ENCODE measurements at places on chromosomes 3 and 15.

DNA sequence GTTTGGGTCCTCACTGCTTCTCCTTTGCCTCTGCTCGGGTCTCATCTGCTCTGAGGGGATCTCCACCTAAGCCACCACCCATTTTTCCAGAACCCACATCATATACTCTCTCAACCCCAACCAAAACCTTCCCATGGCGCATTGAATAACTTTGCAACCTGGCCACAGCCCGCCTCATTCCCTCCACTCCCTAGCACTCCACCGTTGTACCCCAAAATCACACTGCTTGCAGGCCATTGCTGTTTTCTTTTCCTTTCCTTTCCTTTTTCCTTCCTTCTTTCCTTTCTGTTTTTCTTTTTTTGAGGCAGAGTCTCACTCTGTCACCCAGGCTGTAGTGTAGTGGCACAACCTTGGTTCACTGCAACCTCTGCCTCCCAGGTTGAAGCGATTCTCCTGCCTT, 3.1 kb upstream of the VPS18 start:
- no peak for DNase-seq

DNA sequence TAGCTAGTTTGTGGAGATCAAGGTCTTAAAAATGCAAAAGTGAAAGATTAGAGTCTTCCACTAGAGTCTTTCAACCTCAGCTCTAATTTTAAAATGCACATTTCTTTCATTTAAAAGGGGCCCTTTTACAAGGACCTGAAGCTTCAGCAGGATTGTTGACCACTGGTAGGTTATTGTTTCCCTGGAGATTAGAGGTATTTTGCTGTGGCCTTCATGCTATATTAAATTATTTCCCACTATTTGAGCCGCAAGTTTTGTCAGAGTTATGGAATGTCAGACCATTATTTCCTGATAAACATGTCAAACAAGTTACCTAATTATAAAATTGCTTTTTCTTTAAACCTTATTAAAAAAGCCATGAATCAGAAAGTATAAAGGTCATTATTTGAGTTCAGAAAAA, 103.1 kb upstream of the CCNL1 start:
- DNase-seq, result no peak

GRCh38 chr3:126519506-126520455, 2.2 kb upstream of the UROC1 start:
- DNase-seq, result no peak

- DNase-seq, result no peak
Observed at GRCh38 chr3:61378311-61378710, 127.1 kb upstream of the FHIT start.

DNA sequence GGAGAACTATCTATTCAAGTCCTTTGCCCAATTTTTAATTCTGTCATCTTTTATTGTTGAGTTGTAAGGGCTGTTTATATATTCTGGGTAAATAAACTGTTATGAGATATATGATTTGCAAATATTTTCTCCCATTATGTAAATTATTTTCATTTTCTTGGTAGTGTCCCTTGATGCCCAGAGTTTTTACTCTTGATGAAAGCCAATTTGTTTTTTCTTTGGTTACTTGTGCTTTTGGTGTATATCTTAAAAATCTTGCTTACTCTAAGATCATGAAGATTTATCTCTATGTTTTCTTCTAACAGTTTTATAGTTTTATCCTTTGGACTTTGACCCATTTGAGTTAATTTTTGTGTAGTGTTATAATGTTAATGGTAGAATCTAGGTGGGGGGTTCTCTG, 44.5 kb downstream of the TIMP4 start:
- no peak for DNase-seq

GRCh38 chr3:31621314-31621713, 88.6 kb downstream of the STT3B start:
- DNase-seq, result no peak

GRCh38 chr3:98890965-98891910, 10.3 kb downstream of the DCBLD2 start:
- no peak for DNase-seq

DNA sequence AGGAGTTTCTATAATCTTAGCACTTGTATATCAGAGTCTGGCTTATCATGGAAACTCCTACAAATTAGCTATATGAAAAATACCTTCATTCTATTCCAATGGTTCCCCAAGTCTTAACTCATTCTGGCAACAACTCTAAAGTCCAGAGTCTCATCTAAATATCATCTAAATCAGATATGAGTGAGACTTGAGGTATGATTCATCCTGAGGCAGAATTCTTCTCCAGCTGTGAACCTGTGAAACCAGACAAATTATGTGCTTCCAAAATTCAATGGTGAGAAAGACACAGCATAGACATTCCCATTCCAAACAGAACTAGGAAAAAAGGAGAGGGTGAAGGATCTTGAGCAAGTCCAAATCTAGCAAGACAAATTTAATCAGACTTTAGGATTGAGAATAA, 138.8 kb downstream of the THRB start:
- no peak for DNase-seq

GRCh38 chr15:57343048-57343447, 33.3 kb upstream of the CGNL1 start:
- DNase-seq, result no peak

- DNase-seq, result no peak
Observed at GRCh38 chr3:27133060-27133459, 236.1 kb downstream of the NEK10 start.

DNA sequence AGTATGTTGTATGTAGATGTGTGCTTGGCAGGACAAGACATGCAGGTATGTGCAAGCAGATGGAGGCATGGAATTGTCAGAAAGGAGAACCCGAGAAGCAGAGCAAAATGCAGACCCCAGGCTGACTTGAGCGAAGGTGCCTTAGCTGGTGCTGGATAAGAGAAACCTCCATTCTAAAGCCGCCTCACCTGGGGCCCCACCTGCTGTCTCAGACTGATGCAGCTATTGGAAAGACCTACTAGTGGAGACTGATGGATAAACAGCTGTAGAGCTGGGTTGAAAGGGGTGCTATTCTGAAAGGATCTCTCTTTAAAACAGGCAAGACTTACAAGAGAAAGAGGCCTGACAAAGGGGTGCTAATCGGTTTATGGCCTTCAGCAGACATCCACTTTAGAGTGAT, 86.2 kb downstream of the EPHB1 start:
- DNase-seq, result no peak

DNA sequence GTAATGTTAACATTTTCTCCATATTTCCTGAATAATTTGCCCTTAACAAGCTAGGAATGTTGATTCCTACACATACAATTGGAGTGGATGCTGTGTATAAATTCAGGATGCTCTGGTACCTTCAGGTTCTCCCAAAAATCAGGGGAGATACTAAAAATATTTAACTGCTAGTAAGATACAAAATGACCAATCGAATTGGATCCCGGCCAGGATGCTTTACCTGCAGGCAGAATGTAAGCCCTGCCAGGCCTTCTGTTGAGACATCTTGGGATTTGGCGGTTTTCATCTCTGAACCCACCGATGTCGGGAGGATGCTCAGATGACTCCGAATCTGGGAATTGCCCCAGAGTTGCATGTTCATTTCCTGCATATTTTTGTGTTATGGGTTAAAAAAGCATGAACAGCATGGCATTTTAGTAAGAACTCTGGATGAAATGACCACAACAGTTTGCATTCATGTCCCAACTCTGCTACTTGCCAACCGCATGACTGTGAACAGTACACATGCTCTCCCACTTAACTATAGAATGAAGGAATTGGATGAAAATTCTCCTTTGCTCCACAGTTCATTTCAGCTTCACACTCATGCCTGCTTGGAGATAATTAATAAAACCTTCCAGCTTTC, 241.4 kb upstream of the TBL1XR1 start:
- no peak for DNase-seq

DNA sequence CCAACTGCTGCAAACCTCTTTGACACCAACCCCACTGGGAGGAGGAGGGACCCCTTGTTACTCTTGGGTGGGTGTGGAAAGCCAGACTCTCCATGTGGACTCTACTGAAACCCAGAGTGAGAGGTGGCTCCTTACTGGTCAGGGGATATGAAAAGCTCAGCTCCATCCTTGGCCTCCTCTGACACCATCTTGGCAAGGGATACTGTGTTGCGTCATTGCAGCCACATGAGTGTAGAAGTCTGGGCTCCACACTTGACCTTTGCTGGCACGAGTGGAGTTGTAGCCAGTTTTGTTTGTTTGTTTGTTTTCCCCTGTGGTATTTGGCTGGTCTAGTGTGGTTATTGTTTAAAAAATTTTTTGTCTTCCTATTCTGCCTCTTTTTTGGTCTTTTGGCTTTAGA, 289.1 kb downstream of the GAP43 start:
- DNase-seq, result no peak

- no peak for DNase-seq
Observed at GRCh38 chr3:134143828-134144401, 106.7 kb downstream of the RYK start.

- no peak for DNase-seq
Observed at GRCh38 chr3:152772674-152773225, 62.2 kb upstream of the P2RY1 start.

DNA sequence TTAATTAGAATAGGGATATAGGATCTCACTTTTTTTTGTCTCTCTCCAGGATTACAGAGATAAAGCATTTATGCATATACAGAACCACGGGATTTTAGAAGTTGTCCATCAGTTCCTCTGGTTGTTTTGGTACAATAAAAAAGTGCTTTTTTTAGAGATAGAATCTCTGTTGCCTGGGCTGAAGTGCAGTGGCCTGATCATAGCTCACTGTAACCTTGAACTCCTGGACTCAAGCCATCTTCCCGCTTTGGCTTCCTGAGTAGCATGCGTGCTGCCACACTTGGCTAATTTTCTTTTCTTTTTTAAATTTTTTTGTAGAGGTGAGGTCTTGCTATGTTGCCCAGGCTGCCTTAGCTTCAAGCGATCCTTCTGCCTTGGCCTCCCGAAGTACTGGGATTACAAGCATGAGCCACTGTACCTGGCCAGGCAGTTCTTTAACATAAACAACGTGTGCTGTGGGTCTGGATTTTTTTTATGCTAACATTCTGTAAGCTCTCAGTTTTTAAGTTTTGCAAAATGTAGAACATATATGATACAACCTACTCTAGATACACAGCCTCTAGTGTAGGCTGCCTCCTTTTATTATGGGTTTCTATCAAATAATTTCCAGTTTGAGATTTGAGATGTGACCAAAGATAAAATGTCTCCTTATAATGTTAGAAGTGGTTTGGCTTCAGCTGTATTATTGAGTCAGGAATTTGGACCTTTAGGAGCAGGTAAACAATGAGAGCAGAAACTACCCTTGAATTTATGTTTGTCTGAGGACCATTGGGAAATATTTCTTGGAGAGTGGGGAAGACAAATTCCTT, 57.4 kb upstream of the ULK4 start:
- no peak for DNase-seq

DNA sequence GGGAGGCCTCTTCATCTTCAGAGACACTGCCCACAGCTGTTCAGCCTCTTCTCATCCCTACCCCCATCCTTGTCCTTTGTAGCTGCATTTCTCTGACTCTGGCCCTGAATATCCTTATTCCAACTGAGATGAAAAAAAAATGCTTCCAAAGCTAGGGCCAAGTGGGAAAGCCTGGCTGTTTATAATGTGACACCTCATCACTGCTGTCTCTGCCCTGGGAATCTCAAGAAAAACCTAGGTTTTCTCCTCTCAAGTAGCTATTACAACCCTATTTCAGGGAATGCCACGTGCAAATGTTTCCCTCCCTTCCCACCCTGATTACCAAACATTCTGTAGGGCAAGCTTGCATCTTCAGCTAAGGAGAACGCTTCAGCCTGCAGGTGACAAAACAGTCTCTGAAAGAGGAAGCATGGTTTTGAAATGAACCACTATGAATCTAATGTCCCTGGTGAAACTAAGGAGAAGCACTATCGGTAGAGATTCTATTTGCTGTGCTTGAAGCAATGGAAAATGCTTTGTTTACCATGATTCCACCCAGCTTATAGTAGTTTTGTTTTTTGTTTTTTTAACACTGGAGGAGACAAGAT, 65.4 kb downstream of the USF3 start:
- no peak for DNase-seq

DNA sequence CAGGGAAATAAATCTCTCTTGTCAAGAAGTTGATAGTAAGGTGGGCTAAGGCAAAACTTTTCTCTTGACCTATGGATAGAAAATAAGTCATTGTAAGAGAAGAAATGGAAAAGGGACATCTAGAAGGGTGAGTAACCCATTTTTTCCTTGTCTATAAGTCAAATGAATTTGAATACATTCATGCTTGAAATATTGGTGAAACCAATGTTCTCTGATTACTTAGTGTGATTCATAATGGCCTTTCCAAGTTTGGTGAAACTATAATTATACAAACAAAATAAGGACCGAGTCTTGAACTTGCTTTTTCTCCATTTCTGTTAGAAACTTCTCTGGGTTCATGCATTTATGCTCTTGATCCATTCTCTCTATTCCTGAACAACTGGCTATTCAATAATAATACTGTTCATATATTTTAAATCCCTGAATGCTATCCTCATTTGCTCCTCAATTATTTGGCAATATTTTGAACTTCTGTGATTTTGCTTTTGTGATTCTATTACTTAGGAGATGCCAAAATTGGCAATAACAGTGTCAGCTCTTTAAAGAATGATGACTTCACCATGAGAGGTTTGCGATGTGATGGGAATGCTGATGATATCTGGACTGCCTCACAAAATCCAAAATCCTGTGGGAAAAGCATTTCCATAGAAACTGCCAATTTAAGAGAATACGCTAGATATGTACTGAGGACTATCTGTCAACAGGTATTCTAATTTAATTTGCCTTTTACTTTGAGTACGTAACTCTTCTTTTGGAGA, 12.3 kb downstream of the P2RY12 start:
- DNase-seq, result no peak

GRCh38 chr3:28280781-28281180, 39.4 kb downstream of the CMC1 start:
- no peak for DNase-seq

DNA sequence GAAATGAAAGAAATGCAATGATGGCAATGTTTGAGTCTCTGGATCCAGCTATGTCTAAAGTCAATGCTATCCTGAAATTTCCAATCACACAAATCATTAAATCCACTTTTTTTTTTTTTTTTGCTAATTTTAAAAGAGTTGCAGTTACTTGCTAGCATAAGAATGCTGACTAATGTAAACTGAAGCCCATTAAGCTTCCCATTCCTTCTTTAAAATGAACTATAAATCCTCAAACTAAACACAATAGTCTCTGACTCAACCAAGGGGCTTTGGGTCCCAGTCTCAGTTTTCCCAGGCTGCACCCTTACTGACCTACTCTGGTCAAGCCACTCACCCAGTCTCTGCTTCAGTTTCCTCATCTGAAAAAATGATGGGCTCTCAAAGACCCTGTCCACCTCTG, 361.1 kb downstream of the ERC2 start:
- DNase-seq, result no peak

DNA sequence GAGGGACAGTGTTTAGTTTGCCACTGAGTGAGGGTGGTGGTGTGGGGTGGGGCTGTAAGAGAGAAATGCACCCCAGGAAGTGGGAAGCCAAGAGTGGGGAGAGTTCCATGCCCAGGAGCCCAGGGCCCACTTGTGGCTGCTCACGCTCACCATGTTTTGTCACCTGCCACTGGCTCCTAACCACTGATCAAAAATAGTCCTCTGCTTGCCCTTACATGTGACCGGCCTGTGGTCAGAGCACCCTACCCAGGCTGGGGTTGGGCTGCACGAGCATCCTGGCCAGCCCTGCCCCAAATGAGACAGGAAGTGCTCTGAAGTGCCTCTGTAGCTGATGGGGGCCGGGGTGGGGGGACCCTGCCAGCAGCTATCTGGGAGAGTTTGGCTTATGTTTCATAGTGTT, 216.3 kb downstream of the RPLP1 start:
- no peak for DNase-seq
